ENCODE measurements at places on chromosomes 11 and 22. TPM values are rescaled to one million over a fixed set of nuclear protein-coding genes. Genes with fewer than 3 reads are reported as not detected.
A peak's percentile ranks its signal among the peaks of the same experiment; 100 is the strongest.

GRCh38 chr22:17096071-17096470, 11.3 kb downstream of the IL17RA start:
- no peak for DNase-seq
- no peaks in the 10 kb centered on the region for H3K36me3 ChIP-seq
- no peaks in the 10 kb centered on the region for H3K4me1 ChIP-seq
- H3K27me3 ChIP-seq = no peaks in the 10 kb centered on the region

DNA sequence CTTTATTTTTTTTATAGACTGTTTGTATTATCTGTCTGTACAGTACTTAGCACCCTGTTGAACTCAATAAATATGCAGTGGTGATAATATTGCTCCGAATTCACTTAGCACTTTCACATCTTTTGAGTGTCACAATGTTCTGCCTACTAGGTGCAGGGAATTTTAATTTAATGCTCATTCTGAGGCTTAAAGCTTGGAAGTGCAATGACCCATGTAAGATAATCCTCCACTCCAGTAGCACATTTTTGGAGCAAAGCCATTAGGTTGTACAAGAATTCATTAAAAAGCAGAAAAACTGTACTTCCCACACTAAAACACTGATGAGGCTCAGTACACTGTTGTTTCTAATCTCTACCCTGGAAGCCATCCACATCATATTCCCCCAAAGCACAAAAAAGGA, 255.3 kb upstream of the MTNR1B start:
- no peak overlapping the region for H3K4me3 ChIP-seq
- no peak for DNase-seq
- no peaks in the 10 kb centered on the region for H3K36me3 ChIP-seq
- no peaks in the 10 kb centered on the region for H3K4me1 ChIP-seq
- no peaks in the 10 kb centered on the region for H3K27me3 ChIP-seq

LYVE1 gene
- 0.31 TPM for total RNA-seq

DNA sequence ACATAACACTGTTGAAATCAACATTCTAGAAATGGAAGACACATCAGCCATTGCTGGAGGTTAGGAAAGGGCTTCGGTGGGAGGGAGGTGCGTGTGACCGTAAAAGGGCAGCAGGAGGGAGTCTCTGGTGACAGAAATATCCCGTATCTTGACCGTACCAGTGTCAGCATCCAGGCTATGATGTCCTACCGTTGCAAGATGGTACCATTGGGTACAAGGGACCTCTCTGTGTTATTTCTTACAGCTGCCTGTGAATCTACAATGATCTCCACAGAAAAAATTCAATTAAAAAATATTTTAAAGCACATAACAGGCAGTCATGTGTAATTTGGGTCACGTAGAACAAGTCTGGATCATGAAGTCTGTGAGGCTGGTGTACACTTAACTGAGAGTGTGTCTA, 27.4 kb upstream of the SEPTIN5 start:
- no peaks in the 10 kb centered on the region for H3K36me3 ChIP-seq
- no peak overlapping the region for H3K4me3 ChIP-seq
- no peak overlapping the region for H3K27ac ChIP-seq
- H3K27me3 ChIP-seq = no peaks in the 10 kb centered on the region
- DNase-seq = no peak

GRCh38 chr11:18248561-18248960, at the start of gene SAA2:
SAA2 (minus strand) TSS chr11:18248668; CDS start chr11:18248011, 657 bp downstream.
- H3K27ac ChIP-seq = no peak within 1 kb of the TSS
- no peak for DNase-seq
- no peaks in the 10 kb centered on the region for H3K4me1 ChIP-seq
- H3K36me3 ChIP-seq = no peaks in the 10 kb centered on the region

- H3K27me3 ChIP-seq = no peaks in the 10 kb centered on the region
- H3K4me3 ChIP-seq = no peak overlapping the region
- H3K27ac ChIP-seq = no peak overlapping the region
- DNase-seq = no peak
- H3K36me3 ChIP-seq = no peaks in the 10 kb centered on the region
Measured at GRCh38 chr22:42945027-42945426, 69.9 kb downstream of the PACSIN2 start.

CNTF gene
- 3.0 TPM for total RNA-seq

GRCh38 chr11:134712228-134713145, 300.4 kb upstream of the B3GAT1 start:
- H3K36me3 ChIP-seq = no peaks in the 10 kb centered on the region
- no peak overlapping the region for H3K27ac ChIP-seq
- no peak overlapping the region for H3K4me3 ChIP-seq
- peaks cover 19% of the 10 kb centered on the region for H3K27me3 ChIP-seq
- DNase-seq = no peak

- H3K4me1 ChIP-seq = no peaks in the 10 kb centered on the region
- no peaks in the 10 kb centered on the region for H3K36me3 ChIP-seq
- no peak for DNase-seq
- no peak overlapping the region for H3K4me3 ChIP-seq
- no peaks in the 10 kb centered on the region for H3K27me3 ChIP-seq
Measured at GRCh38 chr22:32922186-32922585, 120.7 kb downstream of the TIMP3 start.

RIMBP3C gene
- 0.90 TPM for total RNA-seq

- H3K27me3 ChIP-seq = no peaks in the 10 kb centered on the region
- no peaks in the 10 kb centered on the region for H3K4me1 ChIP-seq
- H3K4me3 ChIP-seq = no peak overlapping the region
- no peak for DNase-seq
- no peak overlapping the region for H3K27ac ChIP-seq
Measured at GRCh38 chr11:98545544-98546175, 475.1 kb upstream of the CNTN5 start.

DNA sequence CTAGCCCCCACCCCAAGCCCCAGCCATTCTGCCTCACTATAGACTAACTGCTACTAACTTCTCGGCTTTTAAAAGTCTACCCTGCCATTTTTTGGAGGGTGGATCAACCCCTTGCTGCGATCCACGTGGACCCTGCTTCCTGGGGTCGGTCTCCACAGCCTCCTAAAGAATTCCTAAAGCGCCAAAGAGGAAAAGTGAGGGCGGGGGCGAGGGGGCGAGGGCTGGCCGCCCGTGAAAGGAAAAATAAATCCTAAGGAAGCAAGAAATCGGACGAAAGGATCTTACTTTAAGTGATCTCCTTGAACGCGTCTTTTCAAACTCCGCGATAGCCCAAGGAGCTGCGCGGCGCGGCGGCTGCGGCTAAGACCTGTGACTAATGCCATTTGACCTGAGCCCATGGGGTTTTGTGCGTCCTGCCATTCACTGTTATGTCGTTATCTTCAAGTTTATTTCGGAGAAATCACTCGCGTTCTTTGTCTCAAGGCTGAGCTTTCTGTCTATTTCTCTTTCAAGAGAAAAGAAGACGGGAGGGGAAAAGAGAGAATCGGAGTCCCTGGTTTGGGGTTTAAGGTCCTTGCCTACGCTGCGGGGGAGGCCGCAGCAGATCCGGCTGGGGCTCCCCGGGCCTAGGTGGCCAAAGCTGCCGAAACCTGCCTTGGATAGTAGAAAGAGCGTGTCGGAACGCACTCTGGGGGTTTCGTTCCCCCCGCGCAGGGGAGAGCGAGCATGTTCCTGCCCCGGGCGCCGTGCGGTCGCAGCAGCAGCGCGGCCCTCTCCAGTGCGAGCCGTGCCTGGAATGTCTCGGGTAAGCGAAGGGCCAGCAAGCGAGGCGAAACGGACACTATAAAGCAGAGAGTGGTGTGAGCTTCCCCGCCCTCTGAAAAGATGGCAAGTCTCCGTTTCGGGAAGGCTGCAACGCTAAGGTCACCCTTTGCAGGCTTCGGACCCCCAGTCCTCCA, 2.8 kb upstream of the DBX1 start:
- no peaks in the 10 kb centered on the region for H3K4me1 ChIP-seq
- H3K27ac ChIP-seq = no peak overlapping the region
- DNase-seq = no peak
- peaks cover 29% of the 10 kb centered on the region for H3K27me3 ChIP-seq
- peak overlapping the region; percentile 23 for H3K4me3 ChIP-seq

MMP8 gene
- total RNA-seq = not detected

- H3K36me3 ChIP-seq = no peaks in the 10 kb centered on the region
- H3K27me3 ChIP-seq = no peaks in the 10 kb centered on the region
- no peak overlapping the region for H3K4me3 ChIP-seq
- H3K4me1 ChIP-seq = 0 out of 2 replicates have a peak, but pooled peaks cover 4% of the 10 kb centered on the region
Measured at GRCh38 chr11:33333816-33334215, 76.6 kb downstream of the HIPK3 start.

- no peak overlapping the region for H3K4me3 ChIP-seq
- no peaks in the 10 kb centered on the region for H3K27me3 ChIP-seq
- H3K27ac ChIP-seq = no peak overlapping the region
- DNase-seq = no peak
- no peaks in the 10 kb centered on the region for H3K4me1 ChIP-seq
Measured at GRCh38 chr22:17811119-17811518, 36.9 kb upstream of the BID start.

ANGPTL5 gene
- total RNA-seq = not detected

GRCh38 chr11:129790106-129790505, 25.5 kb upstream of the TMEM45B start:
- peaks cover 9% of the 10 kb centered on the region for H3K27me3 ChIP-seq
- H3K27ac ChIP-seq = no peak overlapping the region
- no peaks in the 10 kb centered on the region for H3K4me1 ChIP-seq
- no peaks in the 10 kb centered on the region for H3K36me3 ChIP-seq
- no peak overlapping the region for H3K4me3 ChIP-seq
- no peak for DNase-seq

DNA sequence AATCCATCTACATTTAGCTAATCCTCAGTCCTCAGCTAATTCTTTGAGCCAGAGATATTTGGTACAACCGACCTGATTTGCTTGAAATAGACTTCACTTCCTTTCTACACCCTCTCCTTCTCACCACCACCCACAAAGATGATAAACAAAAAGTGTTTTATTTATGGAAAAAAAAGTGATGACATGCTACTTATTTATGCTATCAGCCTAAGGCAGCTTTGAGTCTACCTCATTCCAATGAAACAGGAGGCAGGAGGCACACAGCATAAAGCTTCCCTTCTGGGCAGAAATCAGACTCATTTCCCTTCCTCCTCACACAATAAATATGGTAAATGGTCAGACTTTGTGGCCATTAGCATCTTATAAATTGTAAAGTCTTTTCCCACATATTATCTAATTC, 325.7 kb downstream of the SOX6 start:
- H3K27me3 ChIP-seq = no peaks in the 10 kb centered on the region
- no peak overlapping the region for H3K4me3 ChIP-seq
- no peaks in the 10 kb centered on the region for H3K36me3 ChIP-seq

DNA sequence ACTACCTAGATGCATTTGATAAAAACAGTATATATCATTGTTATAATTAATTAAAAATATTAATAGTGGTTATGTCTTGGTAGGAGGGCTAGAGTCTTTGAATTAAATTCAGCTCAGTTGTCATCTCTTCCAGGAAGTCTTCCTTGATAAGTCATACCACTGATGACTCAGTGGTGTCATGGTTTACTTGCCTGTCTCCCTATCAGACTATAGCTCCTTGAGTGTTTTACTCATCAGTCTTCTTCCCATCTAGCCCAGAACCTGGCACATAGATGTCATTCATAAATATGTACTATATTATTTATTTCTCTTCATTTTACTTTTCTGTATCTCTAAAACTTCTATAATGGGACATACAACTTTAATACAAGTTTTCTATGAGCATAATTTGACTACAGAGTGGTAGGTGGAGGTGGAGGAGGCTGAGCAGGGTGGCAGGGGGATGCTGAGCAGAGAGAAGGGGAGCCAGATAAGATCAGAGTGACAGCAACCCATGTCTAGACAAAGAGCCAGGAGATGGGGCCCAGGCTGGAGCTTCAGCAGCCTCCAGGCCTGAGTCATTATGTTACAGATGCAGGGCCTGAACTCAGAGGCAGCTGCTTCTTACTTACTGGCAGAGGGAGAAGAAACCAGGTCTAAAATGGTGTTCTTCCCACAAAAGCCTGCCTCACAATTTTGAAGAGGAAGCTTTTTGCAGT, 82.3 kb upstream of the PHOX2A start:
- H3K4me1 ChIP-seq = no peaks in the 10 kb centered on the region
- no peak overlapping the region for H3K4me3 ChIP-seq
- no peak for DNase-seq
- H3K36me3 ChIP-seq = 0 out of 2 replicates have a peak, but pooled peaks cover 4% of the 10 kb centered on the region

DNA sequence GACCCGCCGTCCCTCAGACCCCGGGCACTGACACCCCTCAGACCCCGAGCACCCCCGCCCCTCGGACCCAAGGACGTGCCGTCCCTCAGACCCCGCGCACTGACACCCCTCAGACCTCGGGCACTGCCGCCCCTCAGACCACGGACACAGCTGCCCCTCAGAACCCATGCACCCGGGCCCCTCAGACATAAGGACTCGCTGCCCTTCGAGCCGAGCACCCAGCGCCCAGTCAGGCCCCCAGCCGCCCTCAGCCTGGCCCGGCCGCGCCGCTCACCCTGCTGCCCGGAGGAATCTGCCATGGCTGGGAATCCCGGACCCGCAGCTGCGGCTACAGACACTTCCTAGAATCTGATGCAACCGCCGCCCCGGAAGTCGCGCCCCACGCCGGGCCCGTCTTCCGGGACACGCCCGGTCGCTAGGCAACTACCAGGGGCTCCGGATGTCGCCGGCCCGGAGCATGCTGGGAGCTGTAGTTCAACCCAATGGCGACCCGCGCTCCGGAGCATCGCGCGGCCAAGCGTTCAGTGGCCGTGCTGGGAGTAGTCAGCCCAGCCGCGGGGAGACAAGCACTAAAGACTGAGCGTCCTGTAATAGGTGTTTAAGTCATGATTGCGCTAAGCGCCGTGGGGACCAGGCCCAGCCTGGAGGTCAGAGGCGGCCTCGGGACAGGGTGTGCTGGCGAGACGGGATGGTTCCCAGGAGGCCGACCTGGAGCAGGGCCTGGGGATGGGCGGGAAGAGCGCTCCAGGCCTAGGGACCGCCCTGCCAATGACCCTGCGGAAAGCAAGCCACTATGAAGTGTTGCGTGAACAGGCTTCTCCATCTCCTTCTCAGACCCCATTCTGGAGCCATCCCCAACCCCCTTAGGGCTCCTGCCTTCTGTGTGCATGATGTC, at the start of gene CARS1:
CARS1 (minus strand) TSS at position 355 of the 895 bp plus-strand sequence; CDS start at position 299, 56 bp downstream.
- H3K36me3 ChIP-seq = peaks cover 4% of the 10 kb centered on the region
- peak; percentile 62 for DNase-seq
- peak within 1 kb of the TSS; percentile 93 for H3K27ac ChIP-seq
- H3K4me1 ChIP-seq = peaks cover 38% of the 10 kb centered on the region
- H3K4me3 ChIP-seq = peak within 1 kb of the TSS; percentile 93
- no peaks in the 10 kb centered on the region for H3K27me3 ChIP-seq

DENND5A gene
- 136 TPM for total RNA-seq

OR2AG2 gene
- total RNA-seq = 0.18 TPM

GRCh38 chr11:124078591-124078990, 36.7 kb upstream of the VWA5A start:
- no peaks in the 10 kb centered on the region for H3K4me1 ChIP-seq
- no peak for DNase-seq
- H3K27ac ChIP-seq = no peak overlapping the region
- peaks cover 6% of the 10 kb centered on the region for H3K27me3 ChIP-seq

XKR3 gene
- total RNA-seq = not detected

GRCh38 chr11:128642571-128642970, 51.3 kb upstream of the FLI1 start:
- H3K4me1 ChIP-seq = no peaks in the 10 kb centered on the region
- no peak overlapping the region for H3K27ac ChIP-seq
- H3K4me3 ChIP-seq = no peak overlapping the region
- no peaks in the 10 kb centered on the region for H3K36me3 ChIP-seq

DNA sequence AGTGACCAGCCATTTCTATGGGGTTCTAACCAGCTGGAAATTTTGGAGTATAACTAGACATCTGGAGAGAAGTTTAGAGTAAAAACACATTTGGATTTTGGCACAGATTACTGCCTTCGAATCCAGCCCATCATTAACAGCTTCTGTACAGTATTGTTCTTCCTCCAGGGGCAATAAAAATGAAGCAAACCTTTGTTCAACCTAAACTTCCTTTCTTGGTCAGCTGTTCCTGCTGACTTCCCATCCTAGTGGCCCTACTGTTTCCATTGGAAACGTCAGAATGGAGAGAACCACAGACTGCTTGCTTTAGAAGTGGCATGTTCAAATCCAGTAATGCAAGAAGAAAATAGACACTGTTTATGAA, 203.7 kb upstream of the MTMR2 start:
- DNase-seq = no peak
- no peak overlapping the region for H3K27ac ChIP-seq
- H3K36me3 ChIP-seq = no peaks in the 10 kb centered on the region
- H3K4me1 ChIP-seq = no peaks in the 10 kb centered on the region
- H3K4me3 ChIP-seq = no peak overlapping the region
